ENCODE measurements at places on chromosomes 7 and 10. TPM values are rescaled to one million over a fixed set of nuclear protein-coding genes. Genes with fewer than 3 reads are reported as not detected.
A peak's percentile ranks its signal among the peaks of the same experiment; 100 is the strongest.

DNA sequence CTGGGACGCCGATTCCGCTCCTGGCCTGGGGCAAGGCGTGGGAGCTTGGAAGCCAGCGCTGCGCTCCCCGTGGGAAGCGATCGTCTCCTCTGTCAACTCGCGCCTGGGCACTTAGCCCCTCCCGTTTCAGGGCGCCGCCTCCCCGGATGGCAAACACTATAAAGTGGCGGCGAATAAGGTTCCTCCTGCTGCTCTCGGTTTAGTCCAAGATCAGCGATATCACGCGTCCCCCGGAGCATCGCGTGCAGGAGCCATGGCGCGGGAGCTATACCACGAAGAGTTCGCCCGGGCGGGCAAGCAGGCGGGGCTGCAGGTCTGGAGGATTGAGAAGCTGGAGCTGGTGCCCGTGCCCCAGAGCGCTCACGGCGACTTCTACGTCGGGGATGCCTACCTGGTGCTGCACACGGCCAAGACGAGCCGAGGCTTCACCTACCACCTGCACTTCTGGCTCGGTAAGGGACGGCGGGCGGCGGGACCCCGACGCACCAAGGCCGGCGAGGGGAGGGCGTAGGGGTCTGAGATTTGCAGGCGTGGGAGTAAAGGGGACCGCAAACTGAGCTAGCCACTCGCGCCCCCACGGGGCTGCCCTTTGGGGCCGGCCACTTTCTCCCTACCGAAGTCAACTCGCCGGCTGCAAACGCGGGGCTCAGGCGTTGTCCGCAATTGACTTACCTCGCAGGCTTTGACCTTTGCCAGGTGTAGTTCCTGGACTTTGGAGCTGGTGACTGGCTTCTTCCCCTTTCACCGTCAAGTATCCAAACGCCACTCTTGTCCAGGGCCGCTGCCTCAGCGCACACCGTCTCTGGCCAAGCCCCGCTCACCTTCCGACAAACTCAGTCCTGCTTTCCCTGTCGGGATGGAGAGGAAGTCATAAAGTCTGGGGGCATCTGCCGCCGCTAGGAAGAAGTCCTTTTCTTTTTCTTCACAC lies at the start of gene SCIN:
Gene SCIN, plus strand, starts transcription at position 187 of the 928 bp plus-strand sequence. Its CDS starts 67 bp downstream, at position 254.
- no peak for DNase-seq

DNA sequence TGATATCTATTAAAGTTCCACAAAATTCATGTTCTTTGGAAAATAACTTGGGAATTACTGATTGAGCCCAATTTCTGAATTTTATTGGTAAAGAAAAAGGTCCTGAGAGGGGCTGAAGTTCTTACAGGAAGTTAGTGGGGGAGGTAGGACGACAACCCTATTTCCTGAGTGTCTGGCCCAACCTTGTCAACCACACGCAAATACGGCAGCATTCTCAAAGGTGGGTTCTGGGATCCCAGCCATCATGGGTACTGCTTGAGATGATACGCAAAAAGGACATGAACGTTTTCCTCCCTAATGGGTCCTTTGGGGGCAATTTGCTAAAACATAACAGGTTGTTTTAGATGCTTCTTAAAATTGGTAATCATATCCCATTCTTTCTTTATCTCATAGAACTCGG lies 2.7 kb upstream of the PDCD4 start:
- DNase-seq = no peak

- no peak for DNase-seq
These were observed 130.4 kb upstream of the PDE1C start for GRCh38 chr7:32200646-32201045.

Gene MYO3A
- total RNA-seq = not detected

GRCh38 chr7:108077709-108078108 lies 52.5 kb downstream of the LAMB4 start:
- DNase-seq = no peak

DNA sequence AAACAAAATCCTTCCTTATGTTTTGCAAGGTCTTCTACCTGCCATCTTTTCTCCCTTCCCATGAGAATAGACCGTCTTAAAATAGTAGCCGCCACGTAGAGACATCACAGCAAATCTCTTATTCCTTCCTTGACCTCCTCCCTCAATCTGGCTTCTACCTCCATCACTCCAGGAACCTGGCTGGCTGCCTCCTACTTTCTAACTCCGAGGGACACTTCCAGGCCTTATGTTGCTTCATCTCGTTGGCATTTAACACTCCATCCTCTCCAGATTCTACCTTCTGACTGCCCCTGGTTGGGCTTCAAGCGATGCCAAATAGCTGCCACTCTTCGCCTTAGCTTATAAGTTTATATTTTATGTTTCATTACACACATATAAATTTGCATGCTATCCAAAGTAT lies 26.4 kb upstream of the CALN1 start:
- DNase-seq = peak; percentile 98

DNA sequence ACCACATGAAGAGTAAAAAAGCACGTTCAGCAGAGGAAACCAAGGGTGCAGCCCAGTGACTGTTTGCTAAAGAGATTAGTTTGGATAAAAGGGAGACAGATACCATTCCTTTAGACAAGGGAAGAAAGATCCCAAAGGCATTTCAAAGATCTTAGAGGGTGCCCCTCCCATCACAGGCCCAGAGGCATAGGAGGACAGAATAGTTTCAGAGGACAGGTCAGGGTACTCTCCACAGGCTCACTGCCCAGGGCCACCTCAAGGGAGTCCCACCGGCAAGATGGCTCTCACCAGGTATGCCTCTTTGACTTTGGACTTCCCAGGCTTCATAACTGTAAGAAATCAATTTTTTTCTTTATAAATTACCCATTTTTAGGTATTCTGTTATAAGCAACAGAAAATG lies 4.7 kb upstream of the TCTN3 start:
- no peak for DNase-seq

DNA sequence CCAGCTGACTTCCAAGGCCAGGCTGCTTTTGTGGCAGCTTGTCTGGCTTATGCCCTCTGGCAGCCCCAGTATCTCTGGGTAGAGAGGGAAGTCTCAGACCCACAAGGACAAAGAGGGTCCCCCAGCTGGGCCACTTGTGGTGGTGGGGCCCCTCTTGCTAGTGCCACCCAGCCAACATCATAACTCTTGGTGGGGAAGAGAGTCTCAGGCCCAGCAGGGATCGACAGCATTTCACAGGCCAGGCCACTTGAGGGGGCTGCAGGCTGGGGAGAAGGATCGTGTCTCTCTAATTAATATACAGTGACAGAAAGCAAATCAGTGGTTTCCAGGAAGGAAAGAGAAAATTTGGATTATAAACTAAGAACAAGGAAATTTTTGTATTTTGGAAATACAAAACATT lies 76.0 kb downstream of the TYW1B start:
- DNase-seq = no peak

Gene NME8
- total RNA-seq = not detected

DNA sequence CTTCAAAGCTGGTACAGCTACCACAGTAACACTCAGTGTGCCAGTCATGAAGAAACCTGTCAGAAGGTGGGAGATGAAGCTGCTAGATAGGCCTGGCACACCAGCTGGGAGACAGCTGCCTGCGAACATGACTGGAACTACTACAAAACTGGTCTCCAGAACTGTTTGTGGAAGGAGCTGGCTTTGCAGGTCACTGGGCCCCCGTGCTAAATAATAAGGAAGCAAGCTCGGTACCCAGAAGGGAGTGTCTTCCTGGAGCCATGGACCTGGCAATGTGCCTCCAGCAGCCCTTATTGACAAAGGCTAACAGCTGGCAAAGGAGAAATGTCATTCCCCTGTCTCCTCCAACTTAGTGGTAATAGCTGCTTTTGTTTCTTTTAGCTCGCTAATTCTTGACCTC lies 1217.6 kb upstream of the LRRN3 start:
- DNase-seq = no peak

- DNase-seq = no peak
These were observed 657.3 kb upstream of the COBL start for GRCh38 chr7:51973939-51974338.

DNA sequence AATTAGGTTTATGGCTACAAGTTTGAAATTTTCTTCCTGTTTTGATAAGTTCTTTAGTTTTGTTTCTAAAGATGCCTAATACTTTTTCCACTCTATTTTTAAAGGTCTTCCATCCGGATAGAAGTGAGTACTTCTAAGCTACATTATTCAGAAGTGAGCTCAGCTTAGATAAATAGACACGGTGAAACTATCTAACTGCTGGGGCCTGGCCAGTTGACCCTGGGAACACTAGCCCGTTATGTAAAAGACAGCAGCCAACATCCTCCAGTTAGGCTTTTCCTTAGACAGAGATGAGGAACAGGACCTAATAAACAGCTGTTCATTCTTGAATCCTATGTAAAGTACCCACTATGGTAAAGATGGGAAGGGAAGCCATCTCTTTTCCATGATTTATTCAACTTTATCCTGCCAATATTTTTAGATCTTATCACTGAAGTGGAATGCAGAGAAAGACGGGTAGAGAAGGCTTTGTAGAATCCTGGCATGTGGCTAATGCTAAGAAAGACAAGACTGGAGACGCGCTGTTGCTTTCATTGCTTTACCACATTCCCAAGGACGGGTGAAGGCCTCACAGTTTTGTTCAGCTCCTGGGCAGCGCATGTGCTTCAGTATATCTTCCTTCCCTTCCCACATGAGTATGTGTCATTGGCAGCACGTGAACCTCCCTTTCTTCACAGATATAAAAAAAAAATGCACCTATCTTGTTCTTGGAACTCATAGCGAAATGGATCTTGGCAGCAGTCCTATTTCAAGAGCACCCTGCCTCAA lies 340.0 kb upstream of the MEOX2 start:
- DNase-seq = no peak

- DNase-seq = no peak
These were observed 45.1 kb downstream of the WIPI2 start for GRCh38 chr7:5234852-5235831.

- no peak for DNase-seq
These were observed 58.5 kb upstream of the SMIM30 start for GRCh38 chr7:113176836-113177235.

Gene CAV2
- total RNA-seq = not detected

DNA sequence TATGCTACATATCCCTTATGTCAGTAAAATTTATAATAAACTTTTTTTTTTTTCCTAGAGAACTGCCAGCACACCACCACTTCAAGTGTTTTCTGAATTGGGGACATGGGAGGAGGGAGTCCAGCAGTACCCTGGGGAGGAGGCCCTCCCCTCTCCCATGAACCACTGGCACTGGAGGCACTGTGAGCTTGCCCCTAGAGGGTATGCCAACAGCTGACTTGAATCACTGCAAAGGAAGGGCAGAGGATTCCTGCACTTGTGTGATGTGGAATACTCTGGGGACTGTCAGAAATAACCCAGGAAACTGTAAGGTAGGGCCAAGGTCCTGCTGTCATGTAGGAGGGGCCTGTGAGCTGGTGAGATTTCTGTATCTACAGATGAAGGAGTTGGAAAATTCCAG lies 8.5 kb upstream of the ARMS2 start:
- no peak for DNase-seq

DNA sequence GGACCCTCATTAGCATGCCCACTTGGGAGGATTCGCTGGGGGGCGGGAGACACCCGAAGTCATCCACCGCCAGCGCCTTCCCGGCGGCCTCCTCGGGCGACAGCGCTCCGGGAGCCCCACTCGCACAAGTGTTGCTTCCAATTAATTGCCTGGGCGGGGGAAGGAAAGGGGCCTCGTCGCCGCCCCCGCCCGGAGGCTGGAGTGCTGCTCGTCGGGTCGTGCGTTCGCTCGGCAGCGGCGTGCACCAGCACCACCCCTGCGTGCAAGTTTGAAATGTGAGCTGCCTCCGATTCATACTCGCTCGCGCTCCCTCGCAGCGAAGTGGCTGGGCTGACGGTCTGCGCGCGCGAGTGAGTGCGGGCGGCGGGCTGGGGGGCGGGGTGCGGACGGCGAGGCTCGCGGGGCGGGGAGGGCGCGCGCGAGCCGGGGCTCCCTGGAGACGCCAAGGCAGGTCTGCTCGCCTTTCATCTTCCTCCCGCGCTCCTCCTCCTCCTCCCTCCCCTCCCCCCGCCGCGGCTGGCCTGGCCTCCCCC lies 104.6 kb upstream of the PPIF start:
- no peak for DNase-seq

- DNase-seq = no peak
These were observed 1.7 kb downstream of the ADAM8 start for GRCh38 chr10:133274751-133275683.

DNA sequence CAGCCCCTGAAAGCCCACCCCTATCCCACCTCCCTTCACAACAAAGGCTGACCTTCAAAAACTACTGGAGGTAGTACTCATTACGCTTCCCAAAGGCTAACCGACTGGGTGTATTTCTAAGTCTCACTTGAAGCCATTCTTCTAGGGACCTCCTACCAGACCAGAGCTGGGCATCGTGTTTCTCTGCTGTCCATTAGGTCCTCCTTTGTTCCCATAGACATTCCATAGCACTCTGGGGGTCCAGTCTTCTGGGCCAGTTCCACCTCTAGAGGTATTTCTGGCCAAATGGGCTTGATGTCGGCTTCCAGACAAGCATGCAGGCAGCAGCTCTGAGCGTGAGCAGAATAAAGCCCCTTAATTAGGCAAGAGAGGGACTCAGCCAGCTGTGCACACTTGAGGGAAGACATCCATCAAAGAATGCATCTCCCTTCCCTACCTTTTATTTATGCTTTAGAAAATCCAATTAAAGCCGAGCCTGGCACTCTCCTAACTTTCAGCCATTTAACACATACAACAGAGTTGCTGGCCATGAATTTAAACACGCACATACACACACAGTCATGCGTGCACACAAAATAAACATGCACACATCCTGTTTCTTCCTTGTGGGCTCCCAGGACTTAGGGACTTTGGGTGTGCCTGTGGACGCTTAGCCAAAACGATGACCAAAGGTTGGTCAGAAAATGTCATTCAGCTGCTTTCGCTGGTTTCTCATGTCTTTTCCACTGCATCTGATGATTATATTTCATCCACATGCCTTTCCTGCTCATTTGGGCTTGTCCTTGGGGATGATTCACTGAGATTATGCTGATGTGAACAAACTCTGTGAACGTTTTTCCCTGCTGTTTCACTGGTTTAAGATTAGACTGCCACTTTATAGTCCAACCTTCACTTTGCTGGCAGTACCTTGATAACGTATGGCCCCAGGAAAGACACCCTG lies 362.0 kb upstream of the NFE2L3 start:
- DNase-seq = peak; percentile 70

Gene ADARB2
- total RNA-seq = not detected

DNA sequence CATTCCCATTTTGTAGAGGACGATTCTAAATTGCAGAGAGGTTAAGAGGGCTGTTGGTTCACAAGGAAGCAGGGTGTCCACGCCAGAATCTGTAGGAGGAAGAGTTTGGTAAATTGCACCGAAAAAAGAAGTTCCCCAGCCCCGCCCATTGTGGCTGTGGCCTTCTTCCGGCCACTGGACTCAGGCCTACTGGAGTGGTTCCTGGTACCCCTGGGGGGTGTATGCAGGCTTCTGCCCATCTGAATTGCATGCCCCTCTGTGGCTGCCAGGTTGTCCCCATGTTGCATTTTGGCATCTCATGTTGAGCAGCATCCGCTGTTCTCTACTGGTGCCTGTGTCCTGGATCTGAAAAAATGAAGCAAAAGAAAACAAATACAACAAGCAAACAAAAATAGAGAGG lies 234.2 kb downstream of the WDR11 start:
- DNase-seq = peak; percentile 66

- DNase-seq = no peak
These were observed 3.2 kb upstream of the HUS1 start for GRCh38 chr7:47982610-47983009.

GRCh38 chr7:69465262-69465661 lies 133.0 kb upstream of the AUTS2 start:
- no peak for DNase-seq

Gene OPN4
- not detected for total RNA-seq

GRCh38 chr7:43876241-43876640 lies 6.9 kb upstream of the MRPS24 start:
- DNase-seq = no peak

Gene MOGAT3
- not detected for total RNA-seq

GRCh38 chr10:7261351-7261750 lies 149.5 kb downstream of the SFMBT2 start:
- no peak for DNase-seq
